ENCODE measurements at places on chromosomes 13 and 19.

GRCh38 chr13:44107357-44108121 is 227.8 kb downstream of the LACC1 start:
- DNase-seq, result no peak

DNA sequence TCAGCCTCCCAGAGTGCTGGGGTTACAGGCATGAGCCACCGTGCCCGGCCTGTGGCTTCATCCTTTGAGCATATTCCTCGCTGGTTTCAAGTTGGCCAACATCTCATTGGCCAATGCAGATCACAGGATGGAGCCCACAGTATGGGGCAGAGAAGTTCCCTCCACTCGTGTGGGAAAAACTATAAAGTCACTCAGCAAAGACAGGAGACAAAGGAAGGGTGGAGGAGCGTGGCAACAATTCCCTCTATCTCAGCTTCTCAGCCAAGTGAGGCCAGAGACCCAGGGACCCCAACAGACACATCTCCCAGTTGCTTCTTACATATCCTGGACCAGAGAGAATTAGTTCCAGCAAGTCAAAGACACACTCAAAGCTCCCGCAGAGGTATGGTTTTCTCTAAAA is 184.6 kb upstream of the SOX1 start:
- no peak for DNase-seq

- no peak for DNase-seq
Observed at GRCh38 chr19:51699170-51699569, 6.0 kb downstream of the SPACA6 start.

DNA sequence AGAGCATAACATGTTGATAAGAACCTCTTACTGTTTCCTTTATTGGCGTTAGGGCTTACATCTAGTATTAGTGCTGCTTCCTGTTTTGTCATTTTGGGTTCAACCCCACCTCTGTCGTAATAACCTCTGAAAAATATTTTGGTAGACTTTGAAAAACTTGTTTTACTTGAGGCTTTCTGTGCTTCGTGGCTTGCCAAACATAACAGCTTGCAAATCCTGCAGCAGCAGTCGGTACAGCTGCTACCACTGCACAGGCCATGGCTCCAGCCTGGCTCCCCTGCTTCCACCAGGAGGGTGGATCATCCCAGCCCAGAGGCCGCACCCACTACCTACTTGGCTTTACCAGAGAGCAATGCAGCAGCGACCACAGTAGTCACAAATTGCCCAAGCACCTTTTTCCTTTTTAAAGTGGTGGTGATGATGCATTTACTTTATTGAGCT is 11.8 kb upstream of the CEACAM4 start:
- DNase-seq, result no peak

GRCh38 chr13:33766329-33767123 is 51.4 kb upstream of the RFC3 start:
- DNase-seq, result no peak

- peak; percentile 73 for DNase-seq
Observed at GRCh38 chr13:96822895-96823294, 171.4 kb downstream of the OXGR1 start.

DNA sequence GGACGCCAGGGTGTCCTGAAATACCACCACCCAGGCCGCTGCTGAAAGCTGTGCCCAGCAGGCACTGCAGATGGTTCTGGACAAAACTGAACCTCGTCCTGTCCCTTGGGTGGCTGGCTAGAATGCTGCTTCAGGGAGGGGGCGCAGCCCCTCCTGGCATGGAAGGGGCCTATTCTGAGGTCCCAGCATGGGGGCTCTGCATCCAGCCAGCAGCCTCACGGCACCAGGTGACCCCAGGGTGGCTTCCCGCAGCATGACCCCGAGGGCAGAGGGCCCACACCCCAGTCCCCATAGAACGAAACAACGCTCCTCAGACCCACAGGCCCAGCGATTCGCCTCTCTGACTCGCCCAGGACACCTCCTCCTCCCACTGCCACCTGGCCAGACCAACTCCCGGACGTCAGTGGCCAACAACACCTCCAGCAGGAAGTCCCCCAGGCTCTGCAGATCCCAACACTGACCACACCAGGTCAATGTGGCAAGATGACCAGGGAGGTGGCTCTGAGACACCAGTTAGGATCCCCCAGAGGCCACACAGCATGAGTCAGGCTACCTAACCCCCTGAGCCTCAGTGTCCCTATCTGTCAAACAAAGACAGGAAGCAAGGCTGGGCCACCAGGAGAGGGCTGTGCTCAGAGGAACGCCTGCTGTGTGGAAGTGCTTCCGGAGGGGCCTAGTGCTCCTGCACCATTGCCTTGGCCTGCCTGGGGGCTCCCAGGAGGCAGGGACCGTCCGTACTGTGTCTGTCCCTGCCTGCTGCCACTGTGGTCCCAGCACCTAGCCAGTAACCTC is 6.1 kb downstream of the MKNK2 start:
- DNase-seq, result no peak

- DNase-seq, result peak; percentile 15
Observed at GRCh38 chr19:32165750-32166149, 179.7 kb upstream of the ZNF507 start.

DNA sequence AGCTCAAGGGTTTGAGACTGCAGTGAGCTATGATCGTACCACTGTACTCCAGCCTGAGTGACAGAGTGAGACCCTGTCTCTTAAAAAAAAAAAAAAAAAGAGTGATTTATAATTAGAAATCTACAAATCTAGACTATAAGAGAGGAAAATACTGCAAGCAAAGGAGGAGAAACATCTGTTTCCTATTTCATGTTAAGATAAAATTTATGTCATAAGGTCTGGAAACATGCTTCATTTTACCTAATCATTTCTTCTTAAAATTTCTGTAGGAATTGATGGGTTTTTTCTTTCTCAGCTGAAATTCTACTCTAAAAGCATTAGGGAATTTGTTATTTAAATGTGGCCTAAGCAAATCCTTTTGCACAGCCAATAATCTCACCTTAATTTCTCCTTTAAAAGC is 53.2 kb downstream of the C13orf42 start:
- no peak for DNase-seq

GRCh38 chr13:91329733-91330132 is 17.8 kb upstream of the MIR17HG start:
- no peak for DNase-seq

GRCh38 chr19:47241919-47242577 is 11.0 kb upstream of the BBC3 start:
- no peak for DNase-seq

- DNase-seq, result no peak
Observed at GRCh38 chr13:109779074-109779473, 7.3 kb downstream of the IRS2 start.

DNA sequence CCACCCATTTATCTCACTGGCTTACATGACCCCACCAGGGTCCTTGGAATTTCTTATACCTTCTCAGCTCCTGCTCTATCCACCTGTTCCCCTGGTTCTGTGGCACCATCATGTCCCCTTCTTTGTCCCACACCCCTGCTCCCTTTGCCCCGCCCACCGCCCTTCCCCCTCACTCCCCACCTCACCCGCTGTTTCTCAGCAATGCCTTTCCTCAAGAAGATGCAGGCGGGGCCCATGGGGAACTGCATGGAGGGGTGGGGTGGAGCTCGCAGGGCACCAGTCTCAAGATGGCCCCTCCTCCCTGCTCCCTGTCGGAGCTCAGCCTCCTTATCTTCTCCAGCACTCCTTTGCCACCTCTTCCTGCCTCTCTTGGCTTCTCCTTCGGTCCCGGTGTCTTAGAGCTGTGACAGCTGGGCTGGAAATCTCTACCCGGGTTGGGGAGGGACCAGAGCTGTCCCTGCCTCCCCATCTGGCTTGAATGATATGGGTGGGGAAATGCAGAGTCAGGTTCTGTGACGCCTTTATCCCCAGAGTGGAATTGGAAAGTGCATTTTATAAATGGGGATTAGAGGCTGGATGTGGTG is at the start of gene CABP5:
CABP5 (minus strand) TSS at position 405 of the 584 bp plus-strand sequence; CDS start at position 248, 157 bp downstream.
- peak; percentile 76 for DNase-seq

Measured in D341Med (cell line).